ENCODE measurements at places on chromosomes 4 and X.

DNA sequence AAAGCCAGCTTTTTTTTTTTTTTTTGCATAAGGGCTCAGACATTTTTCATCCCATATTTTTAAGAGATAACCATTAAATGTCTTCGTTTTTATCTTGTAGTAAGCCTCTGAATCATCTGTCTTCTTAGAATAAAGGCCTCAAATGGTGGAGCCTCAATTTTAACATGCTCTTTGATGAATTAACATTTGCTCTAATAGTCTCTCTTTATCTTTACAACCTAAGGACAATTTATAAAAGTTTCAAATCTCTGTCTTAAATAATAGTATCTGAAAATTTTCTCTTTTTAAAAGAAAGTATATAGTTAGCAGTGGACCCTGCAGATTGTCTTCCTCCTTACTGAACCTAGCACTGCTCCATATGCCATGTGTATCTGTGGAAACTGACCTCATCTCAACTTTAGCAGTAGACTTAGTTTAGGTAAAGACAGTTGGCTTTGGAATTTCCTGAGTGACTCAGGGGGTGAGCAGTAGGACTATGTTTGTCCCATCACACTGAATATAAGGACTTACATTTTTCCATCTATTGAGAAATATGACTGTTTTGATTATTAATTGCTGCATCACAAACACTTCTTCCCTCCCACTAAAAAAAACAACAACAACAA is 1658.0 kb downstream of the STIM2 start:
- DNase-seq: peak; percentile 48

GRCh38 chrX:78019586-78020483 is 50.4 kb upstream of the PGAM4 start:
- no peak for DNase-seq

- DNase-seq: no peak
Measured at GRCh38 chr4:159017323-159018026, 85.4 kb upstream of the RAPGEF2 start.

GRCh38 chrX:50432829-50433289 is 37.8 kb downstream of the DGKK start:
- DNase-seq: no peak

GRCh38 chr4:123107444-123108252 is 185.3 kb upstream of the NUDT6 start:
- DNase-seq: no peak

GRCh38 chr4:138205531-138206233 is 36.5 kb downstream of the SLC7A11 start:
- no peak for DNase-seq

All from foreskin keratinocyte (primary cell).